ENCODE measurements at places on chromosomes 5 and 9. TPM values are rescaled to one million over a fixed set of nuclear protein-coding genes. Genes with fewer than 3 reads are reported as not detected.

GRCh38 chr9:87071473-87071872 is 124.2 kb upstream of the GAS1 start:
- no peak for DNase-seq

- DNase-seq: no peak
Measured at GRCh38 chr9:86604741-86605140, 250.5 kb upstream of the TUT7 start.

GRCh38 chr9:133524679-133525228 is at the start of gene MYMK:
Gene MYMK, minus strand, starts transcription at chr9:133524959. Its CDS starts 115 bp downstream, at chr9:133524844.
- no peak for DNase-seq

- no peak for DNase-seq
Measured at GRCh38 chr9:128636556-128637530, 19.8 kb downstream of the DYNC2I2 start.

- no peak for DNase-seq
Measured at GRCh38 chr5:157598350-157598936, 22.9 kb upstream of the ADAM19 start.

DNA sequence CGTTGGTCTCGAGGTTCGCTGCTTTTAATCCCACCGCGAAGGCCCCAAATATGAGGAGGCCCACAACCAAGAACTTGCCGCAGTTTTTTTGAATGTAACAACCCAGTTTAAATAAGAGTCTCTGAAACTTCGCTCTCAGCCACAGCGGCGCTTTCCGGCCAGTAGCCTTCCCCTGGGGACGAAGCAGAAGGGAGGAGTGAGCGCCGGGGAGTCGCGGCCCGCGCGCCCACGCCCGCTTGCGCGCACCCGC is 10.4 kb downstream of the PTCH1 start:
- peak; percentile 53 for DNase-seq

- no peak for DNase-seq
Measured at GRCh38 chr9:137046088-137046787, at the start of gene NPDC1. Gene NPDC1, minus strand, starts transcription at chr9:137046177. Its CDS starts 188 bp downstream, at chr9:137045989.

GRCh38 chr9:131237931-131238401 is 38.3 kb downstream of the FAM78A start:
- peak; percentile 23 for DNase-seq

LCN6 gene
- not detected for polyA plus RNA-seq

DNA sequence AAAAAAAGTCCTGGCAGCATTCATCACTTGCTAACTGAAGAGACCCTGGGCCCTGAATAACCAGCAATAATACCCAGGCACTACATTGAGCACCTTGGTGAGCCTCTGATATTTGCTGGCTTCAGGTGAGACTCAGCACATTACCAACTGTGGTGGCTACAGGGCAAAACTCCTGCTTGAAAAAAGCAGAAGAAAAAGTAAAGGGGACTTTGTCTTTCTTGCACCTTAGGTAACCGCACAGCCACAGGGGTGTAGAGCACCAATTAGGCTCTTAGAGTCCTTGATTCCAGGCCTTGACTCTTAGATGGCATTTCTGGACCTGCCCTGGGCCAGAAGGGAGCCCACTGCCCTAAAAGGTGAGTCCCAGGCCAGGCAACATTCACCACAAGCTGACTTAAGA is 269.5 kb downstream of the AUH start:
- DNase-seq: no peak

DNA sequence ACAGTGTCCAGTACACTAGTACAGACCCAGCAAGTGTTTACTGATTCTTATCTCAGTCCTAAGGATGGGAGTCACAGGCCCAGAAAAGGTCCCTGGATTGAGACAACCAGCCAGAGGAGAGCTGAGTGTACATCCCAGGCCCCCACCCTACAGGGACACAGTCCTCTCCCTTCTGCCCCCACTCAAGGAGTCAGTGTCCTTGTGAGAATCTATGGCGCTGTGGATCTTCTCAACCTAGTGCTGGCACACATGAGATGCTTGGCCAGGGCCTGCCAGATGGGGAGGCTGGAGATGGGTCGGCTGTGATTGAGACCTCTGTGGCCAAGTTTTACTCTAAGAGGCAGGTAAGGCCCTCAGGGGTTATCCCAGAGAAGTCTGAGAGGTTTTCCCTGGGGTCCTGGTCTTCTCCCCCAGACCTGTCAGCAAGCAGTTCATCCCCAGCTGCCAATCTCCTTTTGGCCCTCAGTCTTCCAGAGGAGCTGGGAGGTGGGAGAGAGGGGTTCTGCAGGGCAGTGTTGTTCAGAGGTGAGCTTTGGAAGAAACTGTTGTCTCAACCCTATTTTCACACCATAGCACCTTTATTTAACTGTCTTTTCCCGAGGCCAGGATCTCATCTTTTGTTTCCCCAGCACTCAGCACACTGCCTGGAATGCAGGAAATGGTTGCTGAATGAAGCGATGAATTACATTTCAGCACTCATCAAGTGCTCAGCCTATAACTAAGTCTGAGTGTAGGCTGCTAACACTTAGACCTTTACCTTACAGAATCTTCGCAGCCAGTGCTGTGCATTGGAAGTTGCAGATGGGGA is 3.2 kb upstream of the NSD1 start:
- no peak for DNase-seq

MYOT gene
- polyA plus RNA-seq: 1.1 TPM

DNA sequence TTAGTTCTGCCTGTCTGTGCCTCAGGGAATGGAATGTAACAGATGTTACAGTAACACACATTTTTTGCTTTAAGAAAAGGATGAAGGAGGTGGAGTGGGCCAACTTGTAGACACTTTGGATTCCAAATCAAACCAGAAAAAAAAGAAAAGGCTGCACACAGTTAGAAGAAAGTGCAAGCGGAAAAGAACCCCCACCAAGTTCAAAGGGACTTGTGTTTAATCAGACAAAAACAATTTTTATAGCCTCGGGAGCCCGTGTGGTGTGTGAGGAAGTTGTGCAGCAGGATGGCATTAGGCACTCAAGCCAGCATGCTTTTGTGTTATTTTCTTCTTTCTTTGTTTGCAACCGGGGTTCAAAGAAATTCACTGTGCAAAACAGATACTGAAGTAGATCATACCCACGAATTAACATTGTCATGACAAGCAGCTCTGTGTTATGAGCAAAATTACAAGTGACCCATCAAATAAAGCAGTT is 189.5 kb downstream of the SEMA5A start:
- DNase-seq: no peak

GRCh38 chr9:97682242-97682641 is 14.9 kb downstream of the XPA start:
- DNase-seq: no peak

Data from right lung (tissue), 10 donors.